ENCODE measurements at places on chromosomes 7 and 10.
A peak's percentile ranks its signal among the peaks of the same experiment; 100 is the strongest.

- DNase-seq = no peak
Observed at GRCh38 chr10:14532473-14533251, 201.9 kb upstream of the FRMD4A start.

GRCh38 chr10:68989317-68989990 lies 851 bp downstream of the KIFBP start:
- DNase-seq = no peak

GRCh38 chr10:15236340-15236739 lies 67.8 kb upstream of the NMT2 start:
- DNase-seq = no peak

DNA sequence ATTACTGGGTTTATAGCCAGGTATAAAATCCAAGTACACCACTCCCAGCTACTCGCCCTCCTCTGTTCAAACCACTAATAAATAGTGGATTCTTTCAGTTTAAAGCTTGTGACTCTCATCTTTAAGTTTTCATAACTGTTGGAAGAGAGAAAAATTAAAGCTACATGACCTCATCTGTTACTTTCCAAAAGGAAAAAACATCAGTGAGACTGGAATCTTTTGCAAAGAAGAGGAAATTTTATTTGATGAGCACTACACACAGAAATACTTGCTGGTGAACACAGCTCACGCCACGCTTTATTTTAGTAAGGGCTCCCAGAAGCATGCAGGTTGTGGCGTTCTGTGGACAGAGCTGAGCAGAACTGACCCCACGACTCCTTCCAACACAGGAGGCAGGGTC lies 527.0 kb upstream of the MGMT start:
- DNase-seq = no peak

- DNase-seq = no peak
Observed at GRCh38 chr7:22061775-22062174, 116.1 kb upstream of the CDCA7L start.

DNA sequence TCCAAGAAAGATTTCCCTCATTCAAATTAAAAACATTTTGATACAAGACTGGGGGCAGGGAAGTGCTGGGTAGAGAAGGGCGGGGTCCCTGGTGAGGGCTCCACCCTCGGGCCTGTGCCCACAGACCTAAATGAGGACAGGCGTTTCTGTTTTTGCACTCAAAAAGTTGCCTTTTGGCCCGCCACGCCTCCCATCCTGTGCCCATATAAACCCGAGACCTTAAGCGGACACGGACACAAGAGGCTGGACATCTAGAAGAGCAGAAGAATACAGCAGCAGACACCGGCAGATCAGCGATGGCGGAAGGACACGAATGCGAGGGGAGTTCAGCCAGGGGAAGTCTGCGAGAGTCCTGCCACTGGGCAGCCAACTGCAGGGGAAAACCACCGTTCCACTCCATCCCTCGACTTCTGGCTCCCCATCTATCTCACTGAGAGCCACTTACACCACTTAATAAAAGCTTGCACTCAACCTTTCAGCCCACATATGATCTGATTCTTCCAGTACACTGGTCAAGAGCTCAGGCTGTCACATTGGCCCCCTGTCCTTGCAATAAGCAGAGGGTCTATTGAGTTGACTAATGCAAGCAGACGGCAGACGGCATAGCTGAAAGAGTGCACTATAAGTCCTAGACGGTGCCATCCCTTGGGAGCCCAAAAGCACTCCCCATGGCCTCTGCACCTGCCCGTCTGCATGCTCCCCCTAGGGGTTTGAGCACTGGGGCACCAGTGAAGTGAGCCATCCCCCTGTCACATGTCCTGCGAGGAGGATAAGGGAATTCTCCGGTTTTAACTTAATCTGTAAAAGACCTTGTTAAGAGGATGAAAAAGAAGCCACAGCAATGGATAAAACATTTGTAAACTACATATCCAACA lies 181.8 kb upstream of the PRSS1 start:
- DNase-seq = no peak

DNA sequence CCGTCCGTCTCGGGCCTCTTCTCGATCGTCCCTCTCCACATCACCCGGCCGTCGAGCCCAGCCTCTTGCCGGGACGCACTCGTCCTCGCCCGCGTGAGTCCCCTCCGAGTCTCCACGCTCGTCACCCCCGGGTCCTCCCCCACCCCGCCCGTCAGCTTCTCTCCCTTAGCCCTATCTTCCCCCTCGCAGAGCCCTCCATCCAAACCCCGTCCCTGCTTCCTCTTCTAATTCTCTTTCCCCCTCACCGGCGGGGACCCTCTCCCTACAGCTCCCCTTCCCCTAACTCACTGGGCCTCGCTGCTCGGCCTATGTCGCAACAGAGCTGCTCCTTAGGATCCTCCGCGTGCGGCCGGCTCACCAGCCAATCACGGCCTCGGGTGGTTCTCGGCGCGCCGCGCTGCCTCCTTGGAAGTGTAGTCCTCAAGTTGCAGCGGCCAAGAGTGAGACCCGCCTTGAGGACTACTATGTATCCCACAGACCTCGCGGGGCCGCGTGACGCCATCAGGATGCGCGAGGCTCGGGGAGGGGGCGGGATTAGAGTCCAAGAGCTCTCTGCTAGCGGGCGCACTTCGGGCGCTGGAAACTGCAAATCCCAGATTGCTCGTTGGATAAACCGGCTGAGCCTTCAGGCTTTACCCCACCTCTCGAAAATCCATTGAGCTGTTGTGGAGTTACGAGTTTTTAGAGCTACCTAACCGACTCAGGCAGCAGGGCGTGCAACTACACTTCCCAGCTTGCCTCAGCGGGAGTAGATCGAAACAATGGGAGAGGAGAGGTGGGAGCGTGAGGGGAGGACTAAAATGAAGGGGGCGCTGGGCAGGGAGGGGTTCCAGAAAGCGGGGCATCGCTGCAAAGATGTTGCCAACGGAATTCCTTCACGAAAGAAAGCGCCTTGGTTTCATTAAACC lies at the start of gene ABCF2:
Gene ABCF2, minus strand, starts transcription at position 331 of the 908 bp plus-strand sequence. CDS start 747 bp downstream, outside the sequence.
- DNase-seq = peak; percentile 99

DNA sequence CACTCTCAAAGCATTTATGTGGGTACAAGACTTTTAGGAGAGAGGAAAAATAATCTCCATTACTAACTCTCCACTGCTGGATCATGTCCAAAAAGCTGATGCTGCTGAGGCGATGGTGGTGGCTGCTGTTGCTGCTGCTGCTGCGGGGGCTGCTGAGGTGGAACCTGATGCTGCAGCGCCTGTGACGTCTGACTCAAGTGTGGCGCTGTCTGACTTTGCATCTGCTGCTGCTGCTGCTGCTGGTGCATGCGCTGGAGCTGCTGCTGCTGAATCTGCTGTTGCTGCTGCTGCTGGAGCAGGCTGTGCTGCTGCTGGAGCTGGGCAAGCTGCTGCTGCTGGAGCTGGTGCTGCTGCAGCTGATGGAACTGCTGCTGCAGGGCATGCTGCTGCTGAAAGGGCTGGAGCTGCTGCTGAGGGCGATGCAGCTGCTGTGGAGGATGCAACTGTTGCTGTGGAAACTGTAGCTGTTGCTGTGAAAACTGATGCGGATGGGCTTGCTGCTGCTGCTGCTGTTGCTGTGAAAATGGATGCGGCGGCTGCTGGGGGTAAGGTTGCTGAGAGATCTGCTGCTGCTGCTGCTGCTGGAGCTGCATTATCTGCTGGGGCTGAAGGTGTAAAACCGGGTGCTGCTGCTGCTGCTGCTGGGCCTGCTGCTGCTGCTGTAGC lies 34.5 kb downstream of the PAXIP1 start:
- DNase-seq = no peak

GRCh38 chr10:74932648-74933047 lies 106.2 kb downstream of the KAT6B start:
- DNase-seq = no peak

DNA sequence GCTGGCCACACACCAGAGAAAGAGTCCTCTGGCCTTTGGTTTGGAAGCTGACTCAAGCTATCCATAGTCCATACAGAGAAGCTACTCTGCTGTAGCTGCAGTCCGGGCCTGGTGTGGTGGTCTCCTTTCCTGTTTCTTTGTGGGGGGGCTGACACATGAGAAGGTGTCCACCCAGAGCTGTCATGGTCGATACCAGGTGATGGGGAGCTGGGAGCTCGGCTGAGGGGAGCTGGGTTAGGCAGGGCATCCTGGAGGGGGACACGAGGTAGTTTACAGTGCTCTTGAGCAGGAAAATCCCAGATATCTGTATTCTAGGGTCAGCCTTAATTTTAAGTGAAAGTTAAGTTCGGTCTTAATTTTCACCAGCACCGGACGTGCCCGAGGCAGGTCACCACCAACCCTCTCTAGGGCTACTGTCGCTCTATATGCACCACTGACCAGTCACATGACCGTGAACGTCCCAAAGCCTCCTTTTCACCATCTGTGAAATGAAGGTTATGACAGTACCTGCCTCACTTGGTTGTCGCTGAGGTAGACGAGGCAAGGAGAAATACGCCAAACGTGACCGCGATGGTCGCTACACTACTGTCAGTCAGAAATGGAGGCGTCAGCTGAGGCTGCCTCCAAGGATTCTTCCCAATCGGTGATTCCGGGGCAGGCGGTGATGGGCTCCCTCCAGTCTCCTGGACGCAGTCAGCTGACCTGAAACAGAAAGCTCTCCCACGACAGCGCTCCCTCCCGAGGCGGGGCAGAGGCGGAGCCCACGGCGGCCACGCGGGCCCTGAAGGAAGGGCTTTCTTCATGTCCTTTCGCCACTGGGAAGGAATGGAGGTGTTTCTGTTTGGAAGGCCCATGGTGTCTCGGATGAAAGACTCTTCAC lies 69.4 kb upstream of the SHH start:
- DNase-seq = no peak

DNA sequence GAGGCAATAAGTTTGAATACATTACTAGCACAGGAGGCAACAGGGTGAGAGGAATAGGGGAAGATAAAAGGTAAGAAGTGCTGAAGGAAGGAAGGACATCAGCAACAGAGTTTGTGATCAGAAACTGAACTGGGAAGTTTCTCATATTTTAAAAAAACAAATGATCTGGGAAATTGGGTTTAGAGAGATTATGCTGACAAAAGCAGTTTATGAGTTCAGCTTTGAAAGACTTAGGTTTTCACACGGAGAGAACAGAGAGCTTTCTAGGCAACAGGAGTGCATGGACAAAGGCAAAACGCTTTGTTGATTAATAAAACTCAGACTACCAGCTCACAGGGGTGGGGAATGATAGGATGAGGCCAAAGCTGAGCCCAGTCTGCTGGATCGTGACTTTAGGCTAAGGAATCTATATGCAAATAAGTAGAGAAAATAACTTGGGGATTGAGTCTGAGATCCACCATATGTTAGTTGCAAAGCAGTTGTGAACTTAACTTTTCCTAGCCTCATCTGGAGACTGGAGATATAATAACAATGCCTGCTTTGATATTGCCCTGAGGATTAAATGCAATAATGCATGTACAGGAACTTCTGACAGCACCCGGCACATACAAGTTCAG lies 4.2 kb downstream of the OSBPL3 start:
- DNase-seq = no peak

DNA sequence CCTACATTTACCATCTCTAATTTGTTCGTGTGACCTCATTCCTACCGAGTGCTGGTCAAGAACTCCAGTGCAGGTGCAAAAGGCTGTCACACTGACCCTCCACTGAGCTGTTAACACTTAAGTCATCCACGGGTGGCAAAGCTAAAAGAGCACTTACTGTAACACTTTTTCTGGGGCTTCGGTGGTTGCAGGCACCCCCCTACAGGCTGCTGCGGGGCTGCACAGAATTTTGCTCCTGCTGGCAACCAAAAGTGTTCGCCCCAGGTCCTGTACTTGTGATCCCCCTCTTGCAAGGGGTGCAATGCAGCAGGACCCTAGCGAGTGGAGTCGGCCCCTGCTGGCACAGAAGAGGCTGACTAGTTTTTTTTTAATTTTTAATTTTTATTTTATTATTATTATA lies 298.9 kb upstream of the CNTNAP2 start:
- DNase-seq = no peak

DNA sequence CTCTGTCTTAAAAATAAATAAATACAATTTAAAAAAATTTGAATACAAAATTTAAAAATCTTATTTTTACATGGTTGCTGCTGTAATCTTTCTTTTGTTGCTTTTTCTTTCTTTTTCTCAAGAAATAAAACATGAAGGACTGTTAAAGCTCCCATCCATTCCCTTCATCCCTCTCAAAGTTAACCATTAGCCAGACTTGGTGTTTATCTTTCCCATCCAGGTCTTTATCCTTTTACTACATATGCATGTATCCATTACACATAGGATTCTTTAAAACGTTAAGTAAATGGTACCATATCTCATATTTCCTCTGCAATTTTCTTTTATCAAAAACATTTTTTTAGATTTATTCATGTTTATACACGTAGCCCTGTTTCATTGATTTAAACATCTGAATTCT lies 70.1 kb downstream of the CREB3L2 start:
- DNase-seq = no peak

- DNase-seq = peak; percentile 50
Observed at GRCh38 chr7:24576171-24577025, 3.1 kb downstream of the PALS2 start.

DNA sequence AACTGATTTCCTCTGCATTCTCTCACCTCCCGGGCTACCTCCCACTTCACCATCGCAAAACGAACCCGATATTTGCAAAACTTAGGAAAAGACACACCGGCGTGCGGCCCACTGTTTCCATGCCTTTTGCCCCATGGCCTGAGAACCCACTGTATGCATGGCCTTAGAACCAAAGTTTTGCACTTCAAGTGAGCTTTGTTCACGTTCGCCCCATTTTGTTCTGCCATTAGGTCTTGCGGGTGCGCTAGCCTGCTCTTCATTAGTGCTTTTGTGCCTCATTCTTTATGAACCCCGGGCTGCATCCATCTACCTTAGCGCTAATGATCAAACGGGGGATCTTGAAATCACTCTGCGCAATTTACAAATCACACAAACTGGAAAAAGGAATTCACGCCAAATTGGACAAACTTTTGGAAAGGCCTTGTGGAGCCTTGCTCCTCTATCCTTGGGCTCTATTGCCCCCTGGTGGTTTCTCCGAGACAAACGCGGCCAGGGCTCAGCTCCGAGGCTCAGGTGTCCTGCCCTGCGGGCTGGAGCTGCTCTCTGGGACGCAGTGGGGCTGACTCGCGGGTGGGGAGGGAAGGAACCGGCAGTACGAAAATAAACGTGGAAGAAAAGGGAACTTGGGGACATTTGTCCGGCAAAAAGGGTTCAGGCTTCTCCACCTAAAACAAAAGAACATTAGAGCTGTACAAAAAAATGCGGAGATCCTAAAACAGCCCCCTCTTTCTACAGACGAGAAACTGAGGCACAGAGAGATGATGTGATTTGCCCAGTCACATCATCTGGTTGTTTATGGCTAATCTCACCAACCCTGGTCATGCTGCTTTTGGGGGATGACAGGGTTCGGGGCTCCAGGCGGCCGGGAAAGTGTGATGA lies 300.4 kb upstream of the NFE2L3 start:
- DNase-seq = peak; percentile 66

DNA sequence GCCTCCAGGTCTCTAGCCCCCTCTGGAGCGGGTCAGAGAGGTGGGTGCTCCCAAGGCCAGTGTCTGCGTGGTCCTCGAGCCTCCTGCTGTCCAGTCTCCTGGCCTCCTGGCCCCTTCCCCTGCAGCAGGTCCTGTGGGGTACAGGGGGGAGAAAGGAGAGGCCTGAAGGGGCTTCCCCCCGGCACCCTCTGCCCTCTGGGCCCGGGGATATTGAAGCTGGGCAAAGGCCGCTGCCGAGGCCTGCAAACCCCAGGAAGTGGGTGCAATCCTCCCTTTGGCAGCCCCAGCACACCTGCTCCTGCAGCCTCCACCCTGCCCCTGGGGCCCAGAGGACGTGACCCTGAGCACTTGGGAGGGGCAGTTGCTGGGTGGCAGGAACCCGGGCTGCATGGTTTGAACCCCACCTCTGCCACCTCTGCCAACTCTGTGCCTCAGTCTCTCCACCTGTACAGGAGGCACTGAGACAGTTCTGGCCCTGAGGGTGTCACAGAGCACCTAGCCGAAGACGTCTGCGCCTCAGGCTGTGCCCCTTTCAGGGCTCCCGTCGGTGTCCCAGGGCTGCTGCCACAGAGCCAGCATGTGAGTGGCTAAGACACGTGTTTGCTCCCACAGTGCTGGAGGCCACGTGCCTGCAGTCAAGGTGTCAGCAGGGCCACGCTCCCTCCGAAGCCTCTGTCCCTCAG lies 59.1 kb upstream of the INPP5A start:
- DNase-seq = no peak
